Stimulated activated CD4-positive, alpha-beta T cell treated with anti-CD3 and anti-CD28 coated beads, TNF-alpha, amount 100 ng/mL, for 1 hour (primary cell): ENCODE measurements at places on chromosomes 11 and 22.
A peak's percentile ranks its signal among the peaks of the same experiment; 100 is the strongest.

- no peak for DNase-seq
These were observed 3.9 kb upstream of the PRG2 start for GRCh38 chr11:57394203-57394965.

DNA sequence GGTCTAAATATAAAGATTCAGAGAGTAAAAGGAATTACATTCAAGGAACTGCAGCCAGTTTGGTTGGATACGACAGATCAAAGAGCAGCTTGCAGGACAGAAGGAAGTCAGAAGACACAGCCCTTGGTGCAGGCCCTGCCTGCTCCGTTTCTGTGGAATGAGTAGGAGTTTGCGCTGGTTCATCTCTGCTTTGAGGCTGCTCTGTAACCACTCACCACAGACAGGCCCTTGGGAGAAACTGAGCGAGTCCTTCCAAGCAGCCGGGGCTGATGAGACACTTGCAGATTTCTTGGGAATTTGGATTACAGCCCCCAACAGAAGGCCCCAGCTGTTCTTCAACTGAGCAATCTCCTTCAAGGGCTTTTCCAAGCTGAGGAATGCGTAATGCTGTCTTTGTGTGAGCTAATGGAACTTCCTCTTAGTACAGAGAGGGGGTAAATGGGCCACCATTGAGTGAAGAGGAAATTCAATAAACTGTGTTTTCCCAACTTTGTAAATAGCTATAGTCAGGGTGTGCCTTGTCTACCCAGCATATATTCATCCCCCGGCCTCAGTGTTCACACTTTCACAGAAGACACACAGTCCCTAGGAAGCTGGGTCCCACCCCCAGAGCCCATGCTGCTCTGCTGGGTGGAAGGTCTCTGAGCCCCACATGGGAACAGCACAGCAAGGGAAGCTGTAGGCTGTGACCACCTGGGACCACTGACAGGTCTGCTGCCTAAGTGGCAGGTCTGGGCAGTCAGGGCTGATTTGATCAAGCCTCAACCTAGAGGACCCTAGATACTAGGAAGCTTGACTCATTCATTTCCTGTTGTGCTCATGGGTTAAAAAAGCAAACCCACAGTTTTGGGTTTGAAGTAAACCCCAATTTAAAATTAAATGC, 16.6 kb downstream of the IL10RA start:
- DNase-seq, result peak; percentile 37

DNA sequence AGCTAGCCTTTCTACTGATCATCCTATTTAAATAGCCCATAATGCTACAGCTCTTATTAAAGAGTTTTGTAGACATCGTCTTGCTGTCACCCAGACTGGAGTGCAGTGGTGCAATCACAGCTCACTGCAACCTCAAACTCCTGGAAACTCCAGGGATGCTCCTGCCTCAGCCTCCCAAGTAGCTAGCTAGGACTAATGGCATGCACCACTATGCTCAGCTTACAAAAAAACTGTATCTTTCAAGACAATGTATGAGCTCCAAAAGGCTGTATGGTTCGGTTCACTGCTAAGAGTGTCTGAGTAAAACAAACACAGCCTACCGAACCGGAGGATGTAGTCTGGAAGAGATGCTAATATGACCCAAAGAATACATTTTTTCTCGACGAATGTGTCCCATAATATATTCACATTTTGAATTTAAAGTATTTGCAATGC, 2.6 kb downstream of the TAF1D start:
- no peak for DNase-seq

- DNase-seq, result no peak
These were observed 1.0 kb upstream of the EPS8L2 start for GRCh38 chr11:704781-705645.

GRCh38 chr11:95429376-95429907, 198.4 kb upstream of the SESN3 start:
- DNase-seq, result no peak
